ENCODE measurements at places on chromosomes 5 and 9.
A peak's percentile ranks its signal among the peaks of the same experiment; 100 is the strongest.

- no peak for DNase-seq
Observed at GRCh38 chr5:173712609-173713175, 96.2 kb upstream of the BOD1 start.

- DNase-seq: no peak
Observed at GRCh38 chr5:60788863-60789513, 55.1 kb downstream of the ELOVL7 start.

GRCh38 chr9:133731876-133732638, 6.1 kb downstream of the SARDH start:
- peak; percentile 79 for DNase-seq

GRCh38 chr5:55205001-55205400, 22.1 kb downstream of the MCIDAS start:
- DNase-seq: no peak

DNA sequence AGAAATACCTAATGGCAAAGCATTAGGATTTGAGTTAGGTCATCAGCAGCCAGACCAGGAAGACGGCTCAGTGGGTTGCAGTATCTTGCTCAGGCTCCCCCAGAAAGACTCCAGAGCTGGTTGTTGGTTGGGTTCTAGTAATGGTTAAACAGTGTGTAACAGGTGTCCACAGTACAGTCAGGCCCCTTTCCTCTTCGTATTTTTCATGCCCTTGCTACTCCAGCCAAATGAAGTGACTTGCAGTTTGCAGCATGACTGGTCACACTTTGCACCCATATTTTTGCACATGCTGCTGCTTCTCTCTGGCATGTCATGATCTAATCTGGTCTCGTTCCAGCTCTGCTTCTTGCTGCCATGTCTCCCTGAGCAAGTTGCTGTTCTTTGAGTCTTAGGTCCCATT, 60.6 kb upstream of the TRPC7 start:
- DNase-seq: no peak

DNA sequence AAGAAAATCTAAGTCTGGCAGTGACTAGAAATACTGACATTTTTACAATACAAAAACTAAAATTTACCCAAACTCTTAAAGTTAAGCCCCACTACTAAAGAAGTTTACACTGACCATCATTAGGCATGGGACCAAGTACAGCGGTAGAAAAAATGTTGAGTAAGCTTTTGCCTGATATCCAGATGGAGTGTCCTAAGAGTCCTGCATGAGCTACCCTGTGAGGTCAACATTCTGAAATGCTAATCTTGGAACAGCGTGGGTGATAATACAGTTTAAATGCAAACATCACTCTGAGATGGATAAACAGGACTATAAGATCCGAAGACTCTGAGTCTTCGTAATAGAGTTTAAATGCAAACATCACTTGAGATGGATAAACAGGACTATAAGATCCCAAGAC, 189.7 kb downstream of the DCP2 start:
- DNase-seq: no peak

GRCh38 chr5:84332106-84332505, 52.6 kb downstream of the EDIL3 start:
- no peak for DNase-seq

- DNase-seq: no peak
Observed at GRCh38 chr5:124706051-124706450, 40.4 kb downstream of the ZNF608 start.

DNA sequence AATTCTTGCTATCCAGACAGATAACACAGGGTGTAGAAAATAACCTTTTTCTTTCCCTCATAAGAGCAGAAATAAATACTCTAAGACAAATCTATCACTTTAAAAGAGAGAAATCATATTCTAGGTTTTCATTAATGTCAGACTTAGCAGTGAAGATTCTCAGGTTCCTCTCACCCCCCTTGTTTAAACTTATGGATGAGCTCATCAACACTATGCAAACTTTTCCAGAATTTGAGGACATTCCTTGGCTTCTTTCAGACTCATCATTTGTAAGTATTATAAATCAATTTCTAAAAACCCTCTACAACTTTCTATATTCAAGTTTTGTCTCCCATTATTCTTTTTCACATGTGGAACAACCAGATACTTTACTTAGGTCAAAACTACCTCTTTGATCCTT, 374.9 kb upstream of the TRPC7 start:
- DNase-seq: no peak

GRCh38 chr5:159667286-159667685, 249.0 kb upstream of the ADRA1B start:
- no peak for DNase-seq

DNA sequence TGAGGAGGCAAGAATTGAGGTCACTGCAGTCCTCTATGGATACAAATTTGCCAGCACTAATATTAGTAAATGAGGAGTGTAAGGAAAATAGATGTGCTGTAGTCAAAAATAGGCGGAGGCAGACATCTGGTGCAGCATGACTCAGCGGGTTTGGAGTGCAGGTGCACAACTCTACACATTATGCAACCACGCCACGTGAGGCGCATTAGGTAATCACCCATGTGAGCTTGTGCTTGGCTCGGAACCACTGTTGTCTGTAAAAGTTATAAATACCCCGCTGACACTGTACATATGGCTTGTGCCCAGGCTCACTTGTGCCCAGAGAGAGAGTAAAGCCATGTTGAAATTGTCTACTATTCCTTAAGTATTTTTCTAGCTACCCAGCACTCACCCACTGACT, 623.5 kb upstream of the NUDT12 start:
- no peak for DNase-seq

DNA sequence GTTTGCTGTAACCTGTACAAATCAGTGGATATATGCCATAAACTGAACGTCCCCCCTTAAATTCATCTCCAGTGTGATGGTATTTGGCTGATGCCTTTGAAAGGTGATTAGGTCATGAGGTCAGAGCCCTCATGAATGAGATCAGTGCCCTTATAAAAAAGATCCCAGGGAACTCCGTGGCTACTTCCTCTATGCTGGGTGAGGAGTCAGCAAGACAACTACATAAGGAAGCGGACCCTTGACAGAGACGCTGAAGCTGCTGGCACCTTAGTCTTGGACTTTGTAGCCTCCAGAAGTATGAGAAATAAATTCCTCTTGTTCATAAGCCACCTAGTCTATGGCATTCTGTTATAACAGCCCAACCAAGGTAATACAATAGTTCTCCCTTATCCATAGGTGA, 215.1 kb upstream of the ZNF608 start:
- no peak for DNase-seq

GRCh38 chr9:71349218-71349617, 227.8 kb upstream of the TRPM3 start:
- DNase-seq: no peak

DNA sequence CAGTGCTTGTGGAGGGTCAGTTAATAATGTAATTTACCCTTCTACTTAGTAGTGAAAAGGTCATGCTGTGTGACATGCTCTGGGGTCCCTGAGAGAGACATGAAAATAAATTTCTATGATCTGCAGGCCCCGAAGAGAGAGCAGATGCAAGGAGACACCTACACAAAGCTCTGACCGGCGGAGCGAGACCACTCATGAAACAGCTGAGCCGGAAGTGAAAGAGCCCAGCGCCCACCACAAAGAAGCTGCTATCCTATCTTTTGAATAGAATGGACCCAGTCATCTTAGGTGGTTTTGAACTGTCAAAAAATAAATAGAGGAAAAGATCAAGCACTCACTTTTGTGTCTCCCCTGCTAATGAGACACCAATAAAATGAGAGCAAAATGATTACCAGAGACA, 190.0 kb downstream of the MED10 start:
- no peak for DNase-seq

DNA sequence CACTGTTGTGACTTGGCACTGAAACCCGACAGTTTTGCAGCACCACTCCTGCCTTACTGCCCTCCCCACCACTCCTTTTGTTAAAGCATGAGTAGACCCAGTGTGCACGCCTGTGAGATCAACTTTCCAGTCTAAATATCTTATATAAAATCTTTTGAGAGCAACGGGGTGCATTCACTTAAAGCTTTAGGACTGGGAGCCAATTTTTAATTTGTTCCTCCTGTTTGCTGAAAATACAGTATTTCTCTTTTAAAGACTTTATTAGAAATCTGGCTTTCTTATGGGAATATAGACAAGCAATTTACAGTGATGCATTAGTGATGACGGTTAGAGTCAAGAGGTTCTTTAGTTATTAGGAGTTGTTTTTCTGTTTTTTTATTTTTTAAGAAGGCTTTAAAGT, 397.5 kb downstream of the TMEM167A start:
- DNase-seq: no peak

- DNase-seq: no peak
Observed at GRCh38 chr9:7117676-7118561, 360.1 kb downstream of the KDM4C start.
